ENCODE measurements at places on chromosomes 1 and 21.

DNA sequence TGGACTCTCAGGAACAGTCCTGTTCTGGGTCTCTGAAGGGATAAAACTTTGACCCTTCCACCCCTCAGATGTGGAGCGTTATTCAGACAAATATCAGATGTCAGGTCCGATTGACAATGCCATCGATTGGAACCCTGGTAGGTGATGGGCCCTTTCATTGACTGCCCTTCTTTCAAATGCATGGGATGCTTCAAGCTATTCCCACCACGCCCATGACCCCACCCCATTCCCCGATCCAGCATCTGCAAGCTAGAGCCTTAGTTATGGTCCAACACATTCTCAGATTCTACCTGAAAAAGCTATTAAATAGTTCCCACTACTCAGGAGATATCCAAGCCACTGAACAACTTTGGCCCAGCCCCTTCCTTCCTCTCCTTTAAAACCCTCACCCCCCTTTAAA, 12.5 kb downstream of the POLR3GL start:
- no peak for DNase-seq

GRCh38 chr1:186078245-186078644, 296.8 kb downstream of the TPR start:
- DNase-seq, result no peak

DNA sequence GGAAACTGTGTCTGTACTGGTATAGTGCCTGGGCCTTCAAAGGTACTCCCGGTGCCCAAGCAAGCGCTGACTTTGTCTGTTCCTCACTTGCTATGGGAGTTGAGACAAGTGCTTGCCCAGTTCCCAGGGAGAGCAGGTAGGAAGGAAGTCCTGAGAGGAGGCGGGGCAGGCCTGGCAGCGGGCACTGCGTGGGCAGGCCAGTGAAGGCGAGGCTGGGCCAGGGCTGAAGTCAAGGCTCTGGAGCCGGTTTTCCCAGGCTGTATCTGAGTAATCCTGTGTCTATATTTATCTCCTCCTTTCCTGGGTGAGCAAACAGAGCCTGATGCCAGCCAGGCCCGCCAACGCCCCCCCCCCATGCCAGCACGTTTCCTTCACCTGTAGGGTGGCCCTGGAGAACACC, 15.9 kb upstream of the EDN2 start:
- no peak for DNase-seq

- no peak for DNase-seq
Measured at GRCh38 chr21:25912402-25912746, 177.6 kb downstream of the GABPA start.

GRCh38 chr1:222996310-222996975, 146.6 kb downstream of the TLR5 start:
- DNase-seq, result no peak

DNA sequence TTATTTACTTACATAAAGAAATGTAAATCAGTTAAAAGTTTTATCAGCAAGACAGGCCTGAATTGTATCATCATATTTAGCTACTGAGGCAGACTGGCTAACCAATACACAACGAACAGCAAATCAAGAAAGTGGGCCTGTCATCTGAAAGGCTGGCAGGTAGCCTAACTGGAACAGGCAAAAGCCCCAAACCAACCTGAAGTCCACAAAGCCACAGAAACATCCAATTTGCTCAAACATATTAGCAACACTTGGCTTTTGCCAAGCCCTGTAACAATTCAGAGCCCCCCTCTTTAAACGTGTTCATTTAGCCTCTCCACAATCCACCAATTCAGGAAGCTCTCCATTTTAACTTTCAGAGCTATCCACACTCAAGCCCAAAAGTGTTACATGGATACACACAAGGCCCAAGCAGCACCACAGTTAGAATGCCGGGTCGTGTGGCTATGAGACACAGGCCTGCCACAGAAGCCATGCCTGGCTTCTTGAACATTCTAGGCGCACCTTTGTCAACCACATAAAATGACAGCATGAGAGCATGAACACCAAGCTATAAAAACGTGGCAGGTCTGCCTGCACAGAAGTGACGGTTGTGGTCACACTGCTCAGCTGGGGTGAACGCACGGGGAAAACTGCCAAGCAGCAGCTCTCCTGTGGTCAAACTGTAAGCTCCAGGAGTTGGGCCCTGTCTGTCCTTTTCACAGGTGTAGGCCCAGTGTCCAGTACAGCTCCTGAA, 49.3 kb downstream of the CD34 start:
- no peak for DNase-seq

- DNase-seq, result peak; percentile 88
Measured at GRCh38 chr1:26889551-26890466, at the start of gene GPN2. Gene GPN2 (minus strand): TSS chr1:26890283. CDS start chr1:26890096, 187 bp downstream.

DNA sequence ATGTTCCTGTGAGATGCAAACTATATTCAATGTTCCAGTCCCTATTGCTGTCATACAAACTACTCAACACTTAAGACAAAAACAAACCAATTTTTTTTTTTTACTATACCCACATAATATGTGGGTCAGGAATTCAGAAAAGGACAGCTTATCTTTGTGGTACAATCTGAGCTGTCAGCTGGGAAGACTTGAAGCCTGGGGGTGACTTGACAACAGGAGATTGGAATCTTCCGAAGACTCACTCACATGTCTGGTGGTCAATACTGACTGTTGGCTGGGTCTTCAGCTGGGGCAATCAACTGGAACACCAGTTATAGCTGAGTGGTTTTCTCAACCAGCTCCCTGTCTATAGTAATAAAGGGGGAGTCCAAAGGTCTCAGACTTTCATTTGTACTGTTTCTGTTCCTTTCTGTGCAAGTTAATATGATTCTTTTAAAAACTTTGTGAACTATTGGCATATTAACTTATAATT, 81.7 kb upstream of the ATP1B1 start:
- no peak for DNase-seq

DNA sequence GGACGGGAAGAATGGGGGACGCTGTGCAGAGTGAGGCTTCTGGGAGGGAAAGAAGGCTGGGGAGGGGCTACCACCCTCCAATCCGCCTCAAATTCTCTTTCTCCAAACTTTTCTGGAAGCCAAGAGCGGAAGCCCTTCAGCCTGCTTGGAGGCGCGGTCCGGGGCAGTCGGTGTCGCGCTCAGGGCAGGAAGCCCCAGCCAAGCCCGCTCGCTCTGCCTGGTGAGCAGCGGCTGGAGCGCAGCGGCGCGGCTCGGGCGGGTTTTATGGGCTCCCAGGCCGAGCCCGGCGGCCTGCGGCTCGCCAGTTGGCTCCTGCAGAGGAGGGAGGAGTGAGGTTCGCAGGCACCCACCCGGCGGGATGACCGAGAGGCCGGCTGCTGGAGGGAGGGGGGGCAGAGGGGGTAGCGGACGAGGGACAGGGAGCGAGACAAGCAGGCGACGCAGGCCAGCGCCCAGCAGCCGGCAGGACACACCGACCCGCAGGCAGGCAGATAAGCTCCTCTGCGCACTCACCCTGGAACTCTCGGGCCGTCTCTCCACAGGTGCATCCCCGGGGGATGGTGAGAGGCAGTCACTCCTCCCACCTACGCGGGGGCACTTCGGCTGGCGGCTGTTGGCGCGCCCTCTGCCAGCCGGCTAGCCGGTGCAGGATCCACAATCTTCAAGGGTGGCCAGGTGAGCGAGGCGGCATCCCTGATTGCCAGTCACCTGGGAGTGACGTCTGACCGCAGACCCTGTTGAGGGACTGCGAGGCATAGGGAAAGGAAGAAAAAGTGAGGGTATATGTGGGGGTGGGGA, at the start of gene AVPR1B:
Gene AVPR1B (minus strand): TSS at position 238 of the 798 bp plus-strand sequence. CDS start 498 bp downstream, outside the sequence.
- DNase-seq, result peak; percentile 68

GRCh38 chr21:37408464-37409193, 42.1 kb downstream of the DYRK1A start:
- no peak for DNase-seq

- DNase-seq, result peak; percentile 51
Measured at GRCh38 chr1:31878058-31878457, 60.1 kb downstream of the PTP4A2 start.

DNA sequence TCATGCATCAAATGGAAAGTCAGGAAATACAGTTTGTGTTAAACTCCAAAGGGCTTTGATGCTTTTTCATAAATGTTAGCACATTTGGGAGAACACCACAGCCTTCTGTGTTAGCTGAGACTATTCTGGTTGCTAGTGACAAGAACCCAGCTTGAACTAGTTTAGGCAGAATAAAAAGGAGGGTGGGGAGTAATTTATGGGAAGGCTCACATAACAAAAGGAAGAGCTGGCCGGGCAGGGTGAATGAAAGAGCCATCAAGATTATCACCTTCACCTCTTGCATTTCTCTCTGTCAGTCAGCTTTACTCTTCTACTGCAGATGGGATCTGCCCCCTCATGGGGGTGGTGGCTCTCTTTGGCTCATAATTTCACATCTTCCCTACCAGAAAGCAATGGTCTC, 75.4 kb upstream of the VTCN1 start:
- DNase-seq, result no peak

DNA sequence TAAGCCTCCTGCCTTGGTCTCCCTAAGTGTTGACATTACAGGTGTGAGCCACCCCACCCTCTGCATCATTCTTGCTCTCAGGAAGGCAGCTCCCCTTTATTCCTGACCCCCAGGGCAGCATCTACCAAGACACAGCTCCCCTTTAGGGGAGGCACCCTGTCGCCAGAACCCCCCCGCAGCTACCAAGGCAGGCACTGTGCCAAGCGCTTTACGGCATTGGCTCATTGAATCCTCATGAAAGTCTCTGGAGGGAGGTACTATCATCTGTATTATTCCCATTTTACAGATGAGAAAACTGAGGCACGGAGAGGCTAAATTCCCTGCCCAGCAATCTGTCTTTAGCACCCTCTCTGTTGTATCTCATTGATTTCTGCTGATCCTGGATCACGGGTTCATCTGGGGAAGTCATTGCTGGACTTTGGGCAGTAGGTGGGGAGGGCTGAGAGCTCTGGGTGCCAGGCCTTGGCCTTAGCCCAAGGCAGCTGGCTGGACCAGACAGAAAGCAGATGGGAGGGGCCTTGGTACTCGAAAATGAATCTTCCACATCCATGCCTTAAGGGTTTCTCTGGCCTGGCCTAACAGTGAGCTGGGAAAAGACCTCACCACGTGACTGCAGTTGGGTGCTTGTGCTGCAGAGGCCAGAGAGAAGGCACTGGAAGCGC, 5.9 kb downstream of the PLOD1 start:
- no peak for DNase-seq

GRCh38 chr21:20822666-20823065, 175.5 kb upstream of the NCAM2 start:
- DNase-seq, result no peak

GRCh38 chr1:35931446-35932157, 697 bp downstream of the AGO3 start:
- no peak for DNase-seq

DNA sequence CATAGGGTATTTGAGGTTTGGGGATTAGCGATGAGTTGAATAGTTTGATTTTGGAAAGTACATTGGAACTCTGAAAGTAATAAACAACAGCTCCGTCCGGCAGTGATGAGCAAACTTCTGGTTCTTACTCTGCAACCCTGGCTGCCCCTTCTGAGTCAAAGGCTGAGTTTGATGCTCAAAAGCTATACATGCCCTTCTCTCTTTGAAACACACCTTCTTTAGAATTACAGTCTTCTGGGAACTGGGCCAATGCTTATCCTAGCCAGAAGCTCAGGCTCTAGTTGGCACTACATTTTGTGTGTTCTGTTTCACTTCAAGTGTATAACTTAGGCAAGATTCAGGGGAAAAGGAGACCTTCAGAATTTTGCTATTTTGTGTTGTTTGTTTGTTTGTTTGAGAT, 9.3 kb downstream of the AHCYL1 start:
- DNase-seq, result no peak

- DNase-seq, result no peak
Measured at GRCh38 chr1:64516803-64517568, 47.1 kb downstream of the CACHD1 start.

- DNase-seq, result no peak
Measured at GRCh38 chr21:24290151-24290833, 1317.0 kb downstream of the MRPL39 start.

GRCh38 chr1:239810061-239810481, 281.6 kb upstream of the FMN2 start:
- no peak for DNase-seq

- DNase-seq, result no peak
Measured at GRCh38 chr1:69499203-69499803, 68.4 kb upstream of the LRRC7 start.

DNA sequence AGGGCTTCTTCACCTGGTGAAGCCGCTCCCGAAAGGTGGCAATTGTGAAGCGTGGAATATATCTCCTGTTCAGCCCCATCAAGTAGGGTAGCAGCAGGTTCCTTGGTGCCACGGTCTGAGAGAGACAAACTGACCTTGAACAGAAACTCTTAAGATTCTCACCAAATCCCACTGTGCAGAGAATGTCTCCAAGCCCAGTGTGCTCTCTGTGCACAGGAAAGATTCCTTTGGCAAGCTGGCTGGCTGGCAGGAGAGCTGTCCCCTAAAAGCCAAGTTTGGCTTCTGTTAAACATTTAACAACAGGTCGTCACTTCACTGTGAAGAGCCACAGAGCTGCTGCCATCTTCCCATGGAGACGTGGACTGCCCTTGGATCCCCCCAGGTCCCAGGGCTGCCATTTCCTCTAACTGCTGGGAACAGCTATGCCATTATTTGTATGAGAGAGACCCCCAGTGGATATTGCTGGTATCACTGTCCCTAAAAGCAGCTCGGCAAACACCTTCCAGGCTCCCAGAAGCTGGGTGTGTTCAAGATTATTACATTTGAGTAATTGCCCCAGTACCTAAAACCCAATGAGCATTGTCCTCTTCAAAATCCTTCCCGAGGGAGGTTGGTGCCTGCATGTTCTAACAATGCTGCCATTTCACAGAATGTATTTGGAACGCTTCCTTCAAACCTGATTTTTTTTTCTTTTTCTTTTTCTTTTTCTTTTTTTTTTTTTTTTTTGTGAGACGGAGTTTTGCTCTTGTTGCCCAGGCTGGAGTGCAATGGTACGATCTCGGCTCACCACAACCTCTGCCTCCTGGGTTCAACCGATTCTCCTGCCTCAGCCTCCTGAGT, 71.8 kb downstream of the CD58 start:
- DNase-seq, result peak; percentile 65

DNA sequence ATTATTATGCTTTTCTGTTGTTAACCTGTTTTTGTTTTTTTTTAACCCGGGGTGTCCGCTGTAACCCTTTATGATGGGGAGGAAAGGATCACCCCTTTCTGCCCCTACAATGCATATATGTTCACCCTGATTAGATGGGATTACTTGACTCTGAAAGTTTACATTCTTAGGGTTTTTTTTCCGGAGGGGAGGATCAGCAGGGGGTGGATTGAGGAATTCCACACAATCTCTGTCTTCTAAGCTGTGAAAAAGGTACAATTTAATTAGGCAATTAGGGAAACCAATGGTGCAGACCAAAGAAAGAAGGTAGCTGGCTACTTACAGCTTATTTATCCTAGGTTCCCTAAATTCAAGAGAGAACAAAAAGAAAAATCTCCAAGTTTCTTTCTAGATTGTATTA, 58.3 kb downstream of the EDEM3 start:
- DNase-seq, result no peak

GRCh38 chr1:112718691-112719418, 3.7 kb upstream of the PPM1J start:
- DNase-seq, result peak; percentile 78

All from B cell (primary cell).